Lung microvascular endothelial cell (primary cell): ENCODE measurements at places on chromosomes 2 and 18.
A peak's percentile ranks its signal among the peaks of the same experiment; 100 is the strongest.

GRCh38 chr2:72198532-72199241 lies 51.0 kb upstream of the CYP26B1 start:
- DNase-seq: peak; percentile 13

- no peak for DNase-seq
These were observed 86.6 kb downstream of the PTH2R start for GRCh38 chr2:208493186-208493585.

- DNase-seq: no peak
These were observed 217.7 kb downstream of the SH3RF3 start for GRCh38 chr2:109346601-109347228.

GRCh38 chr18:66972681-66973080 lies 368.8 kb upstream of the CDH19 start:
- DNase-seq: no peak
